ENCODE measurements at places on chromosomes 1 and 21. TPM values are rescaled to one million over a fixed set of nuclear protein-coding genes. Genes with fewer than 3 reads are reported as not detected.

- H3K36me3 ChIP-seq: no peaks in the 10 kb centered on the region
- no peak overlapping the region for H3K27ac ChIP-seq
- DNase-seq: no peak
Measured at GRCh38 chr21:17088500-17088899, 424.3 kb upstream of the CXADR start.

- DNase-seq: no peak
- H3K27ac ChIP-seq: no peak overlapping the region
- H3K4me1 ChIP-seq: no peaks in the 10 kb centered on the region
- no peaks in the 10 kb centered on the region for H3K27me3 ChIP-seq
- no peaks in the 10 kb centered on the region for H3K36me3 ChIP-seq
- H3K4me3 ChIP-seq: no peak overlapping the region
Measured at GRCh38 chr1:78691995-78692747, 42.5 kb downstream of the IFI44 start.

DNA sequence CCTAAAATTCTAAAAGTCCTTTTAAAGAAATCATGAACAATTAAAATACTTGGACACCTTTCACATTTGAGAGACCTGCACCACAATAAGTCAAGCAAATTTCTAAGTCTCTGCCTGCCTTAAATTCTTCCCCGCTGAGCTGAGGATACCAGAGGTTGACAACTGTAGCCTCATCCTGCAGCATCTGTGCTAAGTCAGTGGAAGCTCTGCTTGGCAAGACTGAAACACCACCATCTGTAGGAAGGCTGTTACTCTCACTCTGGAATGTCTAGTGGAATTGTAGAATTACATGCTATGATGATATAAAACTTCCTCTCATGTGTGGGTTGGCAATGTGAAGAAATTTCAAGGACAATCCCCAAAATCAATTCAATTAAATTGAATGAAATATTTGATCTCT lies 1756.5 kb downstream of the NCAM2 start:
- no peak overlapping the region for H3K4me3 ChIP-seq
- H3K36me3 ChIP-seq: no peaks in the 10 kb centered on the region
- DNase-seq: no peak
- no peak overlapping the region for H3K27ac ChIP-seq
- no peaks in the 10 kb centered on the region for H3K27me3 ChIP-seq

DNA sequence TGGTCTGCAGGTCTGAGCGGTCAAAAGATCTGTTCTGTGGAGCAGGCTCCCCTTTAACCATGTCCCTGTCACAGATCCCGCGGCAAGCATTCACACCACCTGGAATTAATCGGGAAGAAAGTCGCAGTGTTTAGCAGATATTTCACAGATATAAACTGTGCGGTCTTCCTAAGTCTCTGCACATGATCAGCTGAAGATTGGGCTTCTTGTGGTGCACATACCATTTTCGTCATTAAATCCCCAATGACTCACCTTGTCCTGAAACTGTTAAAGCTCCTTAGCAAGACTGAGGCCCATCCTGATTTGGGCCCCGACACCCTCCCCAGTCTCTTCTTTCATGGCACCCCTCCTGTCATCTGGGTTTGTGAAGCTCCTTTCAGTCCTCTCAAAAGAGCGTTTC lies 158.8 kb downstream of the KIF26B start:
- no peak overlapping the region for H3K4me3 ChIP-seq
- H3K36me3 ChIP-seq: no peaks in the 10 kb centered on the region
- peak overlapping the region; percentile 23 for H3K27ac ChIP-seq
- no peaks in the 10 kb centered on the region for H3K27me3 ChIP-seq

The FAM72D gene
- total RNA-seq: 5.9 TPM

The MYOC gene
- not detected for total RNA-seq

Data from Caco-2 (cell line).